CD4-positive, alpha-beta T cell treated with Interleukin-21 for 1 hour (primary cell): ENCODE measurements at places on chromosomes 7 and 10.

DNA sequence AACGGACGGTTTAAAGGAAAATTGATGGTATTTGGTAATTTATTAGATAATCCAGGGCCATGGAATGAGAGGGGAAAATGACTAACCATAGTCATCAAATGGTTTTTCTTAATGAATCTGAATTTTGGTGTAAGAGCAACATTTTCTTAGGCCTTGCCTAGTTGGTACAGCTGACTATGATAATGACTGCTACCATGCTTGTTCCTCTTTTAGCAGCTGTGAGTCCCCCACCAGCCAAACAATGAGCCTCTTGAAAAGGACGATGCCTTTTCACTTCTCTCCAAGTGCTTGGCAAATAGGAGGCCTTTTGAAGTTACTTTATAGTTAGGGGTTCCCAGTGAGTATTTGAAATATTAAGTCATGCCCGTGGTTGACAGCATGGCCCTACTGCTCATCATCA, 53.0 kb downstream of the TRUB1 start:
- DNase-seq, result no peak

DNA sequence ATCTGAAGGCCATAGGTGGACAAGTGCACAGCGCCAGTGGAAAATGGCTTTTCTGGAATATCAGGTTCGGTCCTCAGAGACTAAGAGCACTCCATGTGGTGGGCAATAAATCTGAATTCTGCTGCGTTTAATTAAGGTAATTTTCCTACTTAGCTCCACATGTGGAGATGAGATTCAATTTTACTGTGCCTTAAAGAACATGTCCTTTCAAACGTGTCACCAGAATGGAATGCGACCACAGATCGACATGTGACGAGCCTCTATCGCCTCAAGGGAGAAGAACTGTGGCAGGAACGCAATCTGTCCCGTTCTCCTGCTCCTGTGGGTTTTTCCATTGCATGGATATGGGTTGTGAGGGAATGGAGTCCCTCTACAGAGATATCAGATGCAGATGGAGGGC, 205.3 kb upstream of the ZNF32 start:
- DNase-seq, result no peak

- no peak for DNase-seq
Measured at GRCh38 chr10:95428701-95429100, 132.5 kb downstream of the SORBS1 start.

GRCh38 chr7:23966941-23967340, 256.9 kb downstream of the STK31 start:
- no peak for DNase-seq

GRCh38 chr7:46533946-46534345, 612.9 kb upstream of the IGFBP3 start:
- DNase-seq, result no peak

DNA sequence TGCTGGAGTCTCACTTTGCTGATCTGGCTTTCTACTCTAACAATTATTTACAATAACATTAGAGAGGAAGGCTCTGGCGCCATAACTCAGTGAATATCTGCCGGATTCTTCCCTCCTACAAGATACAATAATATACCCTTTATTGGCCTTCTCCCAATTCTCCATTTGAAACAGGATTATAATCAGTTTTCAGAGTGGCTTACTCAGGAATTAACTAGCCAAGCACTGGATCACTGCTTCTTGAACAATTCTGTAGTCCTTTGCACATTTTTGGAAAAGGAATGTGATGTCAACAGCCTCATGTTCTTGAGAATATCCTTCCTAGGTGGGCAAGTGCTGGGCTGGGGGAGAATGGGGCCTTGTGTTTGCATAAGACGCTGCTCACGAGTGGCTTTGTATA, 125.9 kb downstream of the HIPK2 start:
- DNase-seq, result no peak

GRCh38 chr7:55423891-55424290, 58.8 kb downstream of the LANCL2 start:
- DNase-seq, result no peak

GRCh38 chr10:114328441-114328812, 75.9 kb downstream of the AFAP1L2 start:
- DNase-seq, result no peak

DNA sequence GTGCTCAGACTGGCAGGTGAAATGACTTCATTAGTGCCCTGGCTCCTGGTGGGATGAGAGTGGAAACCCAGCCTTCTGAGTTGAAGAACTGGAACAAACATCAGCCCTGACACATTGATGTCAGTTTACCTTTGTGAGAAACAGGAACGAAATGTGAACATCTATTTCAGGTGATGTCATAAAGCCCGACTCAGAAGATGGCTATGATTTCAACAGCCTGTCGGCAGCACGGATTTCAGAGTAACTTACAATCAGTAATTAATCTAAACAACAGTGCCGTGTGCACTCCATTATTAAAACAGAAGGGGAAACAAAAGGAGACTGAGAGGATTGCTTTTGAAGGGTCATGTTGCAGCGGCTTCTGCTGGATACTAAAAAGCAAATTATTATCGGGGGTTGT, 243.2 kb downstream of the FRMD4A start:
- no peak for DNase-seq
